ENCODE measurements at places on chromosomes 13 and 19.

- DNase-seq, result no peak
Observed at GRCh38 chr13:97600458-97601075, 166.6 kb downstream of the RAP2A start.

DNA sequence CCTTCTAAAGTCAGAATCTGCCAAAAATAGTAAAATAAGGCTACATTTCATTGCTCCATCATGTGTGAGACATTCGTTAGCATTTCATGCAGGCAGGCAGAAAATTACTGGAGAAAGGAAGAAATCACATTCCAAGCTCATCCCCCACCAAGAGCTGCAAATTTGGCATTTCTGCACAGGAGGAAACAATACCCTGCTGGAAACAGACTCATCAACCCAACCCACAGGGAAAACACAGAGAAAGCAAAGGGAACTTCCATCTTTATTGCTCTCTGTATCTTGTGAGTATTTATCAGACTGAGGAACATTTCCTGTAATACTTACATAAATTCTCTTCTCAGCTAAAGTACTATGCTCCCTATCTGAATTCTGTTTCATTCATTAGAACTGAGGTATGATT lies 95.7 kb downstream of the KCTD12 start:
- DNase-seq, result no peak

DNA sequence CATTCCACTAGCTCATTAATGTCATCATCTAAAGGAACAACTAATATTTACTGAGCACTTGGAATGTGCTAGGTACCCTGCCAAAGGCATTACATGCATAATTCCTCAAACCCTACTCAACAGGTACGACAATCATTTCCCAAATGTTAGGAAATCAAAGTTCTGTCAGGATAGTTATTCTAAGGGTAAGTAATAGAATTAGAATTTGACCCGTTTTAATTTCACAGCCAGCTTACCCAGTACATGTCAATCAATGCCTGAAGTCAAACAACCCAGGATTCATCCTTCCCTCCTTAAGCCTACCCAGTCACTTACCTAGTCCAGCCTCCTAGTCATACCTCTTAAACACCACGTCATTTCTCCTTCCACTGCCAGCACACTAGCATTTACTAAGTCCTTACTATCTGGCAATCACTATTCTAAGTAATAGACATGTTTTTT lies 2.4 kb downstream of the LNX2 start:
- DNase-seq, result no peak

DNA sequence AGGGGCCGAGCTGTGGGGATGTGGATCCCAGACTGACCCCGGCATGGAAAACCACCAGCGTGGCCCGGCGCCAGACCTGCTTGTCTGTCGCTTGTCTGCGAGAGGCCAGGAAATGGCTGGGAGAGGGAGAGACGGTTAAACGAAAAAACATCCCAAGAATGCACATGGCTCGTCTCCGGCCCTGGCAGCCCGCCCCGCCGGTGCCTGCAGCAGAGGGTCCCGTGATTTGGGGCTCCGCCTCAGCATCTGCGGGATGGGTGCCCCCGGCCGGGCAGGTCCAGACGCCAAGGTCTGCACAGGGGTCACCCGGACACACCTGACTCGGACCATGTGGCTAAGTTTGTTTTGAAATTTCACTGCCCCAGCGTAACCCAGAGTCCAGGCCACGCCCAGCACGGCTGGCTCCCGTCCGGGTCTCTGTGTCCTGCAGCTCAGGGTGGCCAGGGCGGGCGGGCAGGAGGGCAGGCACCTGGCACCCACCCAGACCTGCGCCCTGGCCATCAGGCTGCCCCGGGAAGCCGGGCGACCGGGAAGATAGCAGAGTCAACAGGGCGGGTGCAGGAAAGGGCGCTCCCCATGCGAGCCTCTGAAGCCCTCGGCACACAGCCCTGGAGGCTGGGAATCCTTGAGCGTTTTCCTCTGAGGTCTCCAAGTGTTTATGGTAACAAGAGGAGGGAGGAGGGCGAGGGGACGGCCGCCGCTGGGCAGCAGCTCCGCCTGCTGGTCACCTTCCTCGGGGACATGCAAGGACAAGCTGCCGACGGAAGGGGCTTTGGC lies 103.2 kb downstream of the GADD45B start:
- peak; percentile 80 for DNase-seq

GRCh38 chr13:63435667-63436324 lies 2020.1 kb upstream of the PCDH20 start:
- DNase-seq, result no peak

DNA sequence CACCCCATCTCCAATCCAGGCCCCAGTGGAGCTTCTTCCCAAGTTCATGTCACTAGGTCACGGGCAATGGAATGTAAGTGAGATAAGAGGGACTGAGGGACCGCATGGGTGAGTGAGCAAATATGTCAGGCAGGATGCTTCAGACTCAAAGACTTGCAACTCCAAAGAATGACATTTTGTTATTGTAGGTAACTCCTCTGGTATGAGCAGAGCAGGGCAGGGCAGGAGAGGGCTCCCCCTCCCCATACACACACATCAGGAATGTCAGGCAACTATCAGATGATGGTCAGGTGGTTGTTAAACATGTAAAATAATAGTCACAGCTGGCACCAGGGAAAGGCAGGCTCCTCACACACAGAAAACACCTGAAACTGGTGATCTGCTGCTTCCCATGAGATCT lies 10.6 kb downstream of the ERVV-2 start:
- no peak for DNase-seq

DNA sequence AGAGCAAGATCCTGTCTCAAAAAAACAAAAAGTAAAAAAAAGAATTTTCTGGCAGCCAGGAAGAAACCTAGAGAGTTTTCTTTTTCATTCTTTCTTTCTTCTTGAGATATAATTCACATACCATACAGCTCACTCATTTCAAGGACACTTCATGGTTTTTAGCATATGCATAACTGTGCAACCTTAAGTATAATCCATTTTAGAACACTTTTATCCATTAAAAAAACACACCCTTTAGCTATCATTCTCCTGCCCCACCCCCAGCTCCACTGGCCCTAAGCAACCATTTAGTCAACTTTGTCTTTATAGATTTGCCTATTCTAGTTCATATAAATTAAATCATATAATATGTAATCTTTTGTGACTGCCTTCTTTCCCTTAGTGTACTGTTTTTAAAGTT lies 8.1 kb upstream of the IPO5 start:
- no peak for DNase-seq

GRCh38 chr13:79987761-79988160 lies 353.2 kb downstream of the SPRY2 start:
- DNase-seq, result no peak

GRCh38 chr13:21826214-21827015 lies 155.5 kb downstream of the FGF9 start:
- DNase-seq, result no peak

DNA sequence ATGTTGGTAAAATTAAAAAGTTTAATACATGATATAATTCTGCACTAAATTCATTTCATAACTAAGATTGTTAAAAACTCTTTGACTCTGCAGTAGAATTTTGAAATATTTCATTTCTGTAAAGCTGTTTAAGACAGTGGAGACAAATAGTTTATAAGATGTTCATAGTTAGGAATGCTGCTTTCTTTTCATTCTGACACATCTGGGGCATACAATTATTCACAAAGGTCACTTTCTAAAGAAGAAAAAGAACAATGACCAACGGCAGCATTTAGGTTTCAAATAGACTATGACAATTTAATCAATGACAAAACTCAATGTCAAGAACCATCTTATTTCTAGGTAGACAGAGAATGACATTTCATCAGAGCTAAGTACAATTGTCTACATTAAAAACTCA lies 1422.1 kb downstream of the PCDH9 start:
- no peak for DNase-seq

GRCh38 chr13:90416519-90416918 lies 931.0 kb upstream of the MIR17HG start:
- DNase-seq, result no peak

GRCh38 chr13:111533900-111534683 lies 213.7 kb downstream of the TEX29 start:
- no peak for DNase-seq

- DNase-seq, result no peak
Observed at GRCh38 chr13:31631071-31631470, 108.3 kb upstream of the RXFP2 start.
